ENCODE measurements at places on chromosomes 4 and X. TPM values are rescaled to one million over a fixed set of nuclear protein-coding genes. Genes with fewer than 3 reads are reported as not detected.

DNA sequence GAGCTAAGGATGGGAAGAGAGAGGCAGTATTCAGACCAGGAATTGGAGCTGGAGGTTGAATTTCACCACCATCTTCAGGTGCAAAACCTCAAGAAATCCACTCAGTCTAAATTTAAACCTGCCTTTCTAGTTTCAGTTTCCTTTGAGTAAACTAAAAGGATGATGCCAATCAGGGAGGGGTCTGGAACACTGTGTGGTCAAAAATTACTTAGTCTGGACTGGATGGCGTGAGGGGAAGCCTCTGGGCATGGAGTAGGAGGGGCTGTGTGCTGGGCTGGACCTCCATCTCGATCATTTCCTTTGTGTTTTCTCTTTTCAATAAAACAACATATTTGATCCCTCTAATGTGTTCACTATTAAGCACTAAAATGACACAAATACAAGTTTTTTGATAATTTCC is 120.1 kb downstream of the GC start:
- H3K4me3 ChIP-seq = no peak overlapping the region
- H3K4me1 ChIP-seq = no peaks in the 10 kb centered on the region
- no peak overlapping the region for H3K27ac ChIP-seq
- DNase-seq = no peak
- H3K36me3 ChIP-seq = no peaks in the 10 kb centered on the region
- no peaks in the 10 kb centered on the region for H3K27me3 ChIP-seq

DNA sequence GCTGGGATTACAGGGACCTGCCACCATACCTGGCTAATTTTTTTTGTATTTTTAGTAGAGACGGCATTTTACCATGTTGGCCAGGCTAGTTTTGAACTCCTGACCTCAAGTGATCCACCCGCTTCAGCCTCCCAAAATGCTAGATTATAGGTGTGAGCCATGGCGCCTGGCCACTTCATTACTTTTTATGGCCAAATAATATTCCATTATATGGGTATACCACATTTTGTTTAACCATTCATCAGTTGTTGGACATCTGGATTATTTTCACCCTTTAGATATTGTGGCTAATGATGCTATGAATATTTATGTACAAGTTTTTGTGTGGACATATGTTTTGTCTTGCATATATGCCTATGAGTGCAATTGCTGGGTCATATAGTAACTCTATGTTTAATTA is 8.6 kb upstream of the FHIP1A start:
- H3K27ac ChIP-seq = no peak overlapping the region
- no peaks in the 10 kb centered on the region for H3K27me3 ChIP-seq
- DNase-seq = no peak
- no peaks in the 10 kb centered on the region for H3K4me1 ChIP-seq
- no peak overlapping the region for H3K4me3 ChIP-seq
- H3K36me3 ChIP-seq = no peaks in the 10 kb centered on the region

DNA sequence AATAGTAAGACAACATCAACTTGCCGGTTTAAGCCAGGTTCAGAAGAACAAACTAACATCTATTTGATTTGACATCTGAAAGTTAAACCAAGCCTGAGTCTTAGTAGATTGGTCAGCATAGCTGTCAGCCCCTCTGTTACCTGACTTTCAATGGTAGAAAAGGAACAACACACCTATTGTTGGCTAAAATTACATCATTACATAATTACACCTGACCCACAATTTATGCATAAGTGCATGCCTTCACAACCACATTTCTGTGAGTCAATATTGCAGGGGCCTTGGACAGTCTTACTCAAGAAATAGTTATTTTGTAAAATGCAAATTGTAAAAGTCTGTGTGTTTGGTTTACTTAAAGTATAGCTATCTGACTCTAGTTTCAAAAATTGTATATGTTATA is 36.2 kb downstream of the EGFL6 start:
- no peaks in the 10 kb centered on the region for H3K27me3 ChIP-seq
- no peaks in the 10 kb centered on the region for H3K36me3 ChIP-seq
- no peak overlapping the region for H3K4me3 ChIP-seq
- DNase-seq = no peak
- H3K27ac ChIP-seq = no peak overlapping the region
- no peaks in the 10 kb centered on the region for H3K4me1 ChIP-seq

DNA sequence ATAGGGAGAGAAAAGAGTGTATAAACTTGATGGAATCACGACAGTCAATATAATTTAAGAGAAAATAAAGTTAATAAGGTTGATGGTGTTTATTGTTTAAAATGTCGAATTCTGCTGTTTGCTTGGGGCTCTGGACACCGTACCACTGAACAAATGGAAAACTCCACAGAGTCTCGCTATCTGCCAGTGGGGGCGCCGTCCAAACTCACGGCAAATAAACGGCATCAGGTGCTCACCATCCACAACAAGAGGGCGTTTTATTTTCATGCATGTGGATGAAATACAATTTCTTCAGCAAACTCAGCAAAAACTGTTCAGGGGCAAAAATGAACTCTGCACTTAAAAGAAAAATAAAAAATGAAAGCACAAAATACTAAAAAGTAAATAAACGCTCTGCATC is 46.6 kb upstream of the FAM47C start:
- no peak overlapping the region for H3K27ac ChIP-seq
- H3K4me1 ChIP-seq = no peaks in the 10 kb centered on the region
- no peaks in the 10 kb centered on the region for H3K36me3 ChIP-seq
- H3K27me3 ChIP-seq = no peaks in the 10 kb centered on the region
- DNase-seq = no peak

DNA sequence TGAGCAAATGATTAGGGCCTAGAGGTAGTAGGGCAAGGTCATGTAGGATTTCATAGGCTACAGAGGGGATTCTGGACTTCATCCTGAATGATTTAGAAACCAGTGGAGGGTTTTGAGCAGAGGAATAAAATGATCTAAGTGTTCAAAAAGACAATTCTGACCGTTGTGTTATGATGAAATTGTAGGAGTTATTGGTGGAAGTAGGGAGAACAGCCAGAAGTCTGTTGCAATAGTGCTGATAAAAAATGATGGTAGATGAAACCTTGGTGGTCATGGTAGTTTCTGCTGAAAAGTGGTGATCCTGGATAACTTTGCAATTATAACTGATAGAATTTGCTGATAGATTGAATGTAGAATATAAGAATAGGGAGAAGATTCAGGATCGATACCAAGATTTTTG is 60.2 kb downstream of the MID1IP1 start:
- H3K27ac ChIP-seq = no peak overlapping the region
- no peaks in the 10 kb centered on the region for H3K4me1 ChIP-seq
- H3K36me3 ChIP-seq = no peaks in the 10 kb centered on the region
- DNase-seq = no peak

DNA sequence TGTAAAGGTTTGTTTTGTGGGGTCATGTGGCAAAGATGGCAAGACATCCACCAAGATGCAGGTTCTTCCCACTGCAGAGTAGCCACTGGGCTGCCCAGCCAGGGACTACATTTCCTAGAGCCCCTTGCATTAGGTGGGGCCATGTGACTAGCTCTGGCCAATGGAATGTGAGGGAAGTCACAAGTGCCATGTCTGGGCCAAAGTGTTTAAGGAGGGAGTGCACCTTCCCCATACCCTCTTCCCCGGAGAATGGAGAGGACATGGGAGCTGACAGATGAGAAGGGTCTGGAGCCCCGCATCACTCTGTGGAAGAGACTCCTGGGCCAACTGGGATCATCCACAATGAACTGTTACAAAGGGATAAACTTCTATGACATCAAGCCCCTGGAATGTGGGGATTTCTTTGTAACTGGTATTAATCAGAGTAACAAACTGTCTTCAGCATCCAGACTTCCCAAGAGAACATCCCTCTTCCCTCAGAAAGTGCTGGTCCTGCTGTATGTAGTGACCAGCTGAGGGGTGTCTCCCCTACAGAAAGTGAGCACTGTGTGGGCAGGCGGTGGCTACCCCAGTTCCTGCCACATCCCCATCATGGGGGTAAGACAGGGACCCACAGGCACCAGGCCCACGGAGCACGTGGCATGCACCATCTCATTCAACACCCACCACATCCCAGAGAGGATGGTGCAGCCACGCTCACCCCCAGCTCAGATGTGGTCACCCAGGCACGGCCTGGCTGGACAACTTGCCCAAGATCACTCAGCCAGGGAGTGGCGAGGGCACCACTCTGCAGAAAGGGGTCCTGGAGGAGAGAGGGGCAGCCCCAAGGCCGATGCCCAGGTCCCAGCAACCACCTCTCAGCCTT is 10.9 kb downstream of the PPP2R2C start:
- H3K4me3 ChIP-seq = no peak overlapping the region
- H3K27ac ChIP-seq = no peak overlapping the region
- no peak for DNase-seq
- no peaks in the 10 kb centered on the region for H3K36me3 ChIP-seq
- 0 out of 2 replicates have a peak, but pooled peaks cover 3% of the 10 kb centered on the region for H3K4me1 ChIP-seq
- H3K27me3 ChIP-seq = no peaks in the 10 kb centered on the region

The RASGEF1B gene
- not detected for total RNA-seq

DNA sequence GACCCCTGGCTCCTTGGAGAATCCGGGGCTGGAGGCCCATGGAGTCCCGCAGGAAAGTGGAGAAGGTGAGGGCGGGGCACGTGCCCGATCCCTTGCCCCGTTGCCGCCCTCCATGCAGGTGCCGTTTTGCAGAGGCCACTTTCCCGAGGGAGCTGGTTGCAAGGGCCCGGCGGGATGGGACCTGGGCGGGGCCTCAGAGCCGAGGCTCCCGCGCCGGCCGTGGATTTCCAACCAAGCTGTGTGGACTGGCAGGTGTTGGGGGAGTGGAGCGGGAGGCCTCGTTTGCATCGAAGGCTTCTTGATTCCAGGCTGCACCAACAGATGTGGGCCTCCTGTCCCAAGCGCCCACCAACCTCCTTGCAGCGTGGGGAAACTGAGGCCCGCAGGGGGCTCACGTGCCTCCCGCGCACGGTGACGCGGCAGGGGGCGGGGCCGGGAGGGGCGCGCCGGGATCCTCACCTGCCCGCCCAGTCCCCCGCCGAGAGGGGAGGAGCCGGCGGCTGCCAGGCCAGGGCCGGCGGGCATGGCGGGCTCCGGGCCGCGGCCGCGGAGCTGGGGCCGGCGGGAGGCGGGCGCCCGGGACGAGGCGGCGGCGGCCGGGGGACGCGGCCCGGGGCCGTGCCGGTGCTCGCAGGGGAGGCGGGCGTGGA is 24.9 kb downstream of the SH3BP2 start:
- peaks cover 3% of the 10 kb centered on the region for H3K4me1 ChIP-seq
- peak overlapping the region; percentile 32 for H3K4me3 ChIP-seq
- H3K36me3 ChIP-seq = no peaks in the 10 kb centered on the region
- H3K27ac ChIP-seq = no peak overlapping the region
- no peaks in the 10 kb centered on the region for H3K27me3 ChIP-seq

DNA sequence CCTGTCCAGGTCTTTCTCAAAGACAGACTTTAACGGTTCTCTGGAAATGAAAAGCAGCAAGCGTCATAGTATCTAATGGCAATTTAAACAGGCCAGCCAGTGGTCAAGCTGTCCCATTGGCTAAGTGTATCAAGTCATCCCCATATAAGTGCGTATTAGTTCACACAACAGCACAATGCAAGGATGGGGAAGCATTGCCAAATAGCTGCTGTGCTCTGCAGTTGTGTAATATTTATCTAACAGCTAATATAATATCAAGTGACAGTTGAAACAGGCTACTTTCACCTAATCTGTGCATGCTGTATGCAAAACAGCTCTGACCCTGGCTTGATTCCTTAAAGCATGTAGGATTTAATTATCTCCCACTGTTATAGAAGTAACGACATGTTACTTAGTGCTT is 134.8 kb upstream of the PPARGC1A start:
- no peak overlapping the region for H3K27ac ChIP-seq
- no peaks in the 10 kb centered on the region for H3K36me3 ChIP-seq
- no peak overlapping the region for H3K4me3 ChIP-seq
- DNase-seq = no peak
- no peaks in the 10 kb centered on the region for H3K27me3 ChIP-seq

GRCh38 chrX:115949900-115950822 is 220.4 kb upstream of the AGTR2 start:
- DNase-seq = no peak
- H3K36me3 ChIP-seq = no peaks in the 10 kb centered on the region
- H3K4me1 ChIP-seq = no peaks in the 10 kb centered on the region
- no peak overlapping the region for H3K27ac ChIP-seq
- H3K4me3 ChIP-seq = no peak overlapping the region

DNA sequence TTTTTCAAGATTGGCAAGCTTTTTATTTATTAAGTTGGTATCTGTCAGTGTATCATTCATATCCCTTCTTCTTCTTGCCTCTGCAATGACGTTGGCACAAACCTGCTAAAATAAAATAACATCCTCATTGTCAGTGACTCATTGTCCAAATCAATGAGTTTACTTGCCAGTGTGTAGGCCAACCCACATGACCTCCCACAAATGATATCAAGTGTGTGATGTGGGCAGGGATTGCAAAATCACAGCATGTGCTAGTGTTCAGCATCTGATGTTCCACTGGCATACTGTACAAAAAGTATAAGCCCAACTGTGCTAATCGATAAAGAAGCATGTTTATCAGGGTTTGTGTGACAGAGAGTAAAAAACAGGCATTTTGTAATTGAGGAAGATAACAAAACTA is 25.5 kb downstream of the GPAT3 start:
- H3K27ac ChIP-seq = no peak overlapping the region
- no peak overlapping the region for H3K4me3 ChIP-seq
- no peaks in the 10 kb centered on the region for H3K27me3 ChIP-seq
- H3K36me3 ChIP-seq = no peaks in the 10 kb centered on the region
- peak; percentile 50 for DNase-seq
- H3K4me1 ChIP-seq = no peaks in the 10 kb centered on the region

The MAGEC1 gene
- not detected for total RNA-seq

- H3K27ac ChIP-seq = no peak overlapping the region
- no peaks in the 10 kb centered on the region for H3K4me1 ChIP-seq
- no peaks in the 10 kb centered on the region for H3K27me3 ChIP-seq
- no peak overlapping the region for H3K4me3 ChIP-seq
Observed at GRCh38 chrX:25275159-25275558, 259.4 kb upstream of the ARX start.

The SLC25A31 gene
- total RNA-seq = not detected

The GAB1 gene
- 2.8 TPM for total RNA-seq

- no peak overlapping the region for H3K27ac ChIP-seq
- H3K36me3 ChIP-seq = no peaks in the 10 kb centered on the region
- DNase-seq = no peak
- no peaks in the 10 kb centered on the region for H3K4me1 ChIP-seq
Observed at GRCh38 chrX:132428896-132429295, 59.9 kb downstream of the MBNL3 start.

DNA sequence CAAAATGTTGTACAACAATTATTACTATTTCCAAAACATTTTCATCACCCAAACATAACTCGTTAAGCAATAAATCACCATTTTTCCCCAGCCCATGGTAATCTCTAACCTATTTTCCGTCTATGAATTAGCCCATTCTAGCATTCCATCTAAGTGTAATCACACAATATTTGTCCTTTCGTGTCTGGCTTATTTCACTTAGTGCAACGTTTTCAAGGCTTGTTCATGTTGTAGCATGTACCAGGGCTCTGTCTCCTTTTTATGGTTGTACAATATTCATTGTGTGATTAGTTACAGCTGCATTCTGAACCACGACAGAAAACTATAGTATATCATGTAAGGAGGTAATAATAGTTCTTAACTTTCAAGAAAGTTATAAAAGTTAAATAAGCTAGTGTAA is 656.0 kb upstream of the HS3ST1 start:
- no peaks in the 10 kb centered on the region for H3K36me3 ChIP-seq
- H3K4me1 ChIP-seq = no peaks in the 10 kb centered on the region
- no peaks in the 10 kb centered on the region for H3K27me3 ChIP-seq
- no peak overlapping the region for H3K4me3 ChIP-seq
- DNase-seq = no peak
- no peak overlapping the region for H3K27ac ChIP-seq

GRCh38 chrX:108285356-108285755 is 152.9 kb downstream of the COL4A6 start:
- H3K36me3 ChIP-seq = no peaks in the 10 kb centered on the region
- H3K27ac ChIP-seq = no peak overlapping the region
- no peak overlapping the region for H3K4me3 ChIP-seq
- peaks cover 4% of the 10 kb centered on the region for H3K27me3 ChIP-seq

The EDNRA gene
- 0.13 TPM for total RNA-seq
